ENCODE measurements at places on chromosomes 6 and 20.

GRCh38 chr20:63293871-63294535 is 1.0 kb downstream of the COL20A1 start:
- DNase-seq, result no peak

GRCh38 chr6:1329708-1330107 is 17.8 kb downstream of the FOXQ1 start:
- DNase-seq, result no peak

DNA sequence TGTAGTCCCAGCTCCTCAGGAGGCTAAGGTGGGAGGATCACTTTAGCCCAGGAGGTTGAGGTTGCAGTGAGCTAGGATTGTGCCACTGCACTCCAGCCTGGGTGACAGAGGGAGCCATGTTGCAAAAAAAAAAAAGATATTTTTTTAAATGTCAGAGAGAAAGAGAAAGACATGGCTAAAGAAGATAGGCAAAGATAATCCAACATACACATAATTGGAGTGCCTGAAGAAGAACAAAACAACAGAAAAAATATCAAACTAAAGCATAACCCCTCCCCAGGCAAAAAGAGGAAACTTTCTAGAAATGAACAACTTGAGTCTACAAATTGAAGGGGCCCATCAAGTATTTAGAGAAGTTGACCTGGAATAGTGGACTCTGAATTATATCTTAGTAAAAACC is 14.0 kb upstream of the GRM4 start:
- no peak for DNase-seq

GRCh38 chr20:57266291-57267157 is at the start of gene BMP7:
Gene BMP7, minus strand, starts transcription at chr20:57266641. Its CDS starts 519 bp downstream, at chr20:57266122.
- DNase-seq, result no peak

Data from foreskin melanocyte (primary cell).